NCI-H774 (cell line): ENCODE measurements at places on chromosomes 13 and 19.

DNA sequence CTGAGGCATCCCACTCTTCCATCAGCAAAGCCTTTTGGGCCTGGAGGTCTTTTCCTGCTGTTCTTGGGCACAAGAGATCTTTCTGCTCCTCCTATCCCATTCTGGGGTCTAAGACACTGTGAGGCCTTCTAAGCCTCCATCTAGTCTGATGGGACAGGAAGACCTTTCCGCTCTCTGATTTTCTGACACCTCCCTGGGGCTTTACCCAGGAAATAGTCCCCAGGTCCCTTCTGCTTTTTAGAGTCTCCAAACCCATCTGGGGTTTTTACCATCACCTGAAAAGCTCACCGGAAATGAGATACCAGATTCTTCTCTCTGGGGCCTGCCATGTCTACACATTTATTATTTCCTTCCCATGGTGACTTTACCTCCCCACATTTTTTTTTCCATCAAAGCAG, 21.1 kb downstream of the CLEC17A start:
- DNase-seq, result no peak

DNA sequence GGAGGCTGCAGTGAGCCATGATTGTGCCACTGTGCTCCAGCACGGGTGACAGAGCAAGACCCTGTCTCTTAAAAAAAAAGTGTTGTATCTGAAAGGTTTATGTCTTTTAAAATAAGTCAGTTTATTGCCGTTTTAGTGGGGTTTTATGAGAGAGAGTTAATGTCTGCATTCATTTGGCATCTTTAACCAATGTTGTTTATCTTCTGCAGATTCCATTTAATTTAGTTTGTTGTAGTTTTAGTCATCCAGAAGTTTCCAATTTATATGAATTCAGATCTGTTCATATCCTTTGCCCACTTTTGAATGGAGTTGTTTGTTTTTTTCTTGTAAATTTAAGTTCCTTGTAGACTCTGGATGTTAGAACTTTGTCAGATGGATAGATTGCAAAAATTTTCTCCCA, 36.7 kb upstream of the LPAR6 start:
- DNase-seq, result no peak

GRCh38 chr13:108427355-108427754, 157.8 kb downstream of the TNFSF13B start:
- DNase-seq, result no peak

GRCh38 chr19:3589439-3589838, 4.2 kb downstream of the GIPC3 start:
- DNase-seq, result no peak

DNA sequence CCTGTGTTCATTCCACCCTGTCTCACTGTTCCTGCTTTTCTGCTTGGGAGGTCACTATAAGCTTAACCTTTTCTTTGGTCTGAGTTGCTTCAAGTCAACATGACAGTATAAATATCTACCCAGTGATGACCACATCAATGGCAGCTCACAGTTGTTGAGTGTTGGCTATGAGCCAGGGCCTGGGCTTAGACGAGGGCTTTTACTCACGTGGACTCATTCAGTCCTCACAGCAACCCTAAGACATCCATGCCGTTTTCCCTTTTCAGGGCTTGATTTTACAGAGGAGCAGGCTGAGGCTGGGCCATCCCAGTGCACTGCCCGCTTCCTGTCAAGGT, 10.2 kb upstream of the CCDC97 start:
- DNase-seq, result no peak

DNA sequence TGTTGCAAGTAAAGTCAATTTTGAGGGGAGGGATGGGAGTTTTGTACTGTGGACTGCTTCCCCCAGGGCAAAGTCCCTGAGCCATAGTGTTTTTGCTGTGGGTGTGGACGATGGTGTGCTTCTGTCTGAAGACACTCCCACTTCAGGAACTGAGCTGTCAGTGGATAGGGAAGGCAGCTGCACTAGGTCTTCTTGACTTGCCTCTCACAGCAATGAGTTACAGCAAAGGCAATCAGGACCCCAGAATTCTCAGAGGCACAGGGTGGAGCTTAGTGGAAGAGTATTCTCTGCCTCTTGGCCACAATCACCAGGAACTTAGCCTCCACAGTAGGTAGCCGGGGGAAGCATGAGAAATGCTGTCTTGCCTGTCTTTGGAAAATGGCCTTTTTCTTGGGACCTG, 1416.6 kb upstream of the MIR17HG start:
- no peak for DNase-seq

DNA sequence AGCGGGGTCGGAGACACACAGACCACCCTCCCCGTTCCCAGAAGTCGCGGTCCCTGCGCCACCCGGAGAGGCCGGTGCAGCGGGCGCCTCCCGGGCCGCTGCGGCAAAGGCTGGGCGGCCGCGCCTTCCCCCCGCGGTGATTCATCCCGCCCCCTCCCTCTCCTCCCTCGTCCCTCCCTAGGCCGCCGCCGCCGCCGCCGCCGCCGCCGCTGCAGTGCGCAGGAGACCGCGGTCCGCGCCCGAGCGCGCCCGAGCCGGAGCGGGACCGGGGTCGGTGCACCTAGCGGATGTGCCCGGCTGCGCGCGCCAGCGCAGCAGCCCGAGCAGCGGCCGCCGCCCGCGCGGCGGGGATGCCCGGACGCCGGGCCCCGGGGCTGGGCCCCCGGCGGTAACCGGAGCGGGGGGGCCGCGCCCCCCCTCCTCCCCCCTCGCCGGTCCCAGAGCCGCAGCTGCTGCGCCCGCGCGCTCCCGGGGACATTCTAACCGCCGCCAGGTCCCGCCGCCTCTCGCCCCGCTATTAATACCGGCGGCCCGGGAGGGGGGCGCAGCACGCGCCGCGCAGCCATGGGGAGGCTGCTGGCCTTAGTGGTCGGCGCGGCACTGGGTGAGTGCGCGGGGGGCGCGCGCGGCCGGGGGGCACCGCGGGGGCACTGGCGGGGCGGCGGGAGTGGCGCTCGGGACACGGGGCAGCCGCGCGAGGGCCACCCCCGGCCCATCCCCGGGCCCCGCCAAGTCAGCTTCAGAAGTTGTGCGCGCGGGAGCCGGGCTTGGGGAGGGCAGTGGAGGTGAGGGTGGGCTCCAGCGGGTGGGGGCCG, at the start of gene SCN1B:
SCN1B (plus strand) TSS at position 214 of the 815 bp plus-strand sequence; CDS start at position 565, 351 bp downstream.
- no peak for DNase-seq

GRCh38 chr19:10975374-10976130, 14.7 kb downstream of the SMARCA4 start:
- DNase-seq, result no peak

- DNase-seq, result no peak
Measured at GRCh38 chr13:28820099-28821051, at the start of gene MTUS2. Gene MTUS2 (plus strand): TSS chr13:28820339.

GRCh38 chr13:87810391-87810801, 139.2 kb downstream of the SLITRK5 start:
- DNase-seq, result no peak

DNA sequence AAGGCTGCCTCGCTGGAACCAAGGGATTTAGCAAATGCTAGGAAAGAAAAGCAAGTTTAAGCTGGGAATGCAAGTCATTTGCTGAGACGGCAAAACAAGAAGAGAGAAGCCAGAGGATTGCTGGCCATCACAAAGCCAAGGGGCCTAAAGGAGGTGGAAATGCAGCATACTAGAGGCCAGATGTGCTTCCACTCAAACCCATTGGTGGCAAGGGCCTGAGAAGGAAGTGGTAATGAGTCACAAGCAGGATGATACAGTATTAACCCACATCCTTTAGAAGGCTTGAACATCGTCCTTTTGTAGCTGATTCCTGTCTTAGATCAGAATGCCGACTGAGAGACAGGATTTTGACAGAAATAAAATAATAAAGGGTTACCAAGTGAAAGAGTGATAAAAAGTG, 68.2 kb downstream of the ITGBL1 start:
- no peak for DNase-seq

DNA sequence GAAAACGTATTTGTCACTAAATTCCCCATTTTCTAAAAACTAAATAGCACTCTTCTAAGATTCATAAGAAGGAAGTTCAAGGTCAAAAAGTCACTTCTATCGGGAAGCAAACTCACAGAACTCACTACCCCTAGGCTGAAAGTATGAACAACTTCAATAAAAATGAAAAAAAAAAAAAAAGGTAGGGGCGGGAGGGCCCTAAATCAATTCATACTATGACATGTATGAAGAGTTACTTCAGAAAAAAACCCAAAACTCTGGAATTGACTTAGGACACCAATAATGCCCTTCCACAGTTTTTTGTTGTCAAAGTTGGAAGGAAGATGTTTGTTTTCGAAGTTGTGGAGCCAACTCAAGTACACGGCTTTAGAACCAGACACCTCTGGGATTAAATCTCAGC, 1.1 kb downstream of the SUCLA2 start:
- DNase-seq, result no peak

GRCh38 chr19:29724102-29724641, 9.1 kb upstream of the C19orf12 start:
- no peak for DNase-seq

- no peak for DNase-seq
Measured at GRCh38 chr19:30047432-30047831, 105.4 kb downstream of the URI1 start.

GRCh38 chr13:114151031-114151430, 18.6 kb upstream of the RASA3 start:
- DNase-seq, result no peak

DNA sequence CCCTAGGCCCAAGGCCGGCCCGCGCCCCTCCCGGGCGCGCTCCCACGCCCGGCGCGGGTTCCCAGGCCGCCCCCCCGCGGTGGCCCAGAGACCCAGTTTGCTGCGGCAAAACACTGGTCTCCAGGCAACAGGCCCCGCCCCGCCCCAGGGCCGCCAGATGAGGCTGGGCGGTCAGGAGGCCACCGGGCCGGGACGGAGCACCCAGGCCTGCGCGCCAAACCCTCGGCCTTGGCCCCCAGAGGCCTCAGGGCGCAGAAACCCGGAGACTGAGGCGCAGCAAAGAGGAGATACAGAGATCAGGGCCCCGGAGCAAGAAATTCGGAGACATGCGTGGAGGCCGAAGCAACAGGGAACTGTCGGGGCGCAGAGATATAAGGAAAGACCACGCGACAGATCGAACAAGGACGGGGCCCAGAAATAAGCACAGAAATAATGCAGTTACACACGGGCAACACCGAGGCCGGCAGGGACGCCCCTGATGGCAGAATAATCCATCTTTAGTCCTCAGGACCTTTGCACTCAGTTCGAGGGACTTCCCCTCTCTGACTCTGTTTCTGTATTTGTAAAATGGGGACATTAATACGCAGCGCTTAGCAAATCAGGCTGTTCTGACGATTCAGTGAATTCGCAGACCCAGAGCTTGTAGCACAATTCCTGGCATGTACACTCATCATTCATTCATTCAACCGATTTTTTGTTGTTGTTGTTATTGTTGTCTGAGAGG, 20.8 kb upstream of the ERCC1 start:
- DNase-seq, result peak; percentile 71

GRCh38 chr19:28730791-28731512, 482.0 kb downstream of the UQCRFS1 start:
- no peak for DNase-seq

- DNase-seq, result peak; percentile 3
Measured at GRCh38 chr13:99528547-99528946, 27.3 kb downstream of the TM9SF2 start.

- DNase-seq, result no peak
Measured at GRCh38 chr13:49097374-49097773, 121.7 kb downstream of the FNDC3A start.

GRCh38 chr13:83929157-83929556, 46.9 kb upstream of the SLITRK1 start:
- no peak for DNase-seq

DNA sequence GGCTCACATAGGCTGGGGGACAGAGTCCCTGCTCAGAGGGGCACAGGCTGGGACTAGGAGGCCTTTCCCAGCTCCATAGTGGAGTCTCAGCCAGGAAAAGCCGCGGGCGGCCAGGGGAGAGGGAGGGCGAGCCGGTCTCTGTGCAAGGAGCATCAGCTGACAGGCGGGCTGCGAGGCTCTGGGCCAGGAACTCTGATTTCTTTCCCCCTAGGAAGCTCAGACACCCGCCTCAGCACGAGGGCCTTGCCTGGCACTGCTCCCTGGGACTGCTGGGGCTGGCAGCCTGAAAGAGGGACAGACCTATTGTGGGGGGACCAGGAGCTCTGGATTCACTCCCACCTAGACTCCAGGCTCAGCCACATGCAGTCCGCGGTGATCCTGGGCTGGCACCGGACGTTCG, 2.2 kb upstream of the PLK5 start:
- no peak for DNase-seq

- no peak for DNase-seq
Measured at GRCh38 chr13:45353895-45354294, 12.9 kb upstream of the TPT1 start.

GRCh38 chr13:85255978-85256377, 543.2 kb downstream of the SLITRK6 start:
- no peak for DNase-seq

DNA sequence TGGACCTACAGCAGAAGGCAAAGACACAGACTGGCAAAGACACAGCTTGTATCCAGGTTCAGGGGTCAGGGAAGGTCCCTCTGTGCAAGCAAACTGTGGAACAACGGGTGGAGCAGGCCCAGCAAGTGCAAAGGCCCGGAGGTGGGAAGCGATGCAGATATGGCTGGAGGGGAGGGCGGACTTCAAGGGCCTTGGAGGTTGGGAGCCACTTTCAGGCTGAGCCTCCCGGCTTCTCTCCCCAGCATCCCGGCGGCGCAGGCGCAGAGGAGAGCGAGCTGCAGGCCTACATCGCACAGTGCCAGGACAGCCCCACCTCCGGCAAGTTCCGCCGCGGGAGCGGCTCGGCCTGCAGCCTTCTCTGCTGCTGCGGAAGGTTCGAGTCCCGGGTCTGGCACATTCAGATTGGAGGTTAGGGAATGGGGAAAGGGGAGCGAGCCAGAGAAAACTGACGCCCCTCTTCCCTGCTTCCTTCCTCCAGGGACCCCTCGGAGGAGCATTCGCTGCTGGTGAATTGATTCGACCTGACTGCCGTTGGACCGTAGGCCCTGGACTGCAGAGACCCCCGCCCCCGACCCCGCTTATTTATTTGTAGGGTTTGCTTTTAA, 2.1 kb upstream of the PNPLA6 start:
- no peak for DNase-seq

DNA sequence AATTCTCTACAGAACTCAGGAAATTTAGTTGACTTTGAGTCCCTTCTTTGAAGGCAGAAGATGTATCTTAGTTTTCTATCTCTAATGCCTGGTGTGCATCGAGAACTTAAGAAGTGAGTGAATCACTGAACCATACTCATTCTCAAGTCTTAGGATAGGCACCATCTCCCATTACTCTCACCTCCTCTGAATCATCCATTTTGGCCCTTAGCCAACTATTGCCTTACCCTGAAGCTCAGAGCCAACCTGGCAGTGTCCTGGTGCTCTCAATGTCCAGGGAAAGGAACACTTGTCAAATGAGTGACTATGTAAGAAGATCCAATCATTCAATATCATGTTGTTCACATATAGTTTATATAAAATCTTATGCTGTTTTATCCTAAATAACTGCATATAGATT, 146.6 kb downstream of the RGCC start:
- DNase-seq, result no peak

DNA sequence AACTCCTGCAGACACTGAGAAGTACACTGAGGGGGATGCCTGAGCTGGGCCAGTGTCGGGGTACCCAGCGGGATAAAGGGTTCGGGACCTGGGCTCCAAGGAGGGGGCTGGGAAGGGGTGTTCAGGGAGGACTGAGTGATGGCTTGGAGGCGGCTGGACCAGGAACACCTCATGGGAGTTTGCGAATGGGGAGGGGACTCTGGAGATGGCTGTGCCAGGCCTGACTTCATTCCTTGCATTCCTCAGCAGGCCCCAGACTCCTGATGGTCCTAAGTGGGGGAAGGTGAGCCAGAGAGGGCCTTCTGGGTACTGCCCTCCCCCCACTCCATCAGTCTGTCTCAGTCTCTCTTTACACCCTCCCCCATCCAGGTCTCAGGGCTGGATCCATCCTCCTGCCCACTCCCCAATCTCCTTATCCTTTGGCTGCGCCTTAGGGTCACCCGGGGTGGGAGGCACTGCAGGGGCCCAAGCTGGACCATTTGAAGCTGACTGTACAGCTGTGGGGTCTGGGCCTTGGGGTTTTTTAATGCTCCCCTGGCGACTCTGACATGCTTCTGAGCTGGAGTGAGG, 13.8 kb downstream of the PAK4 start:
- no peak for DNase-seq
